Thoracic aorta endothelial cell (primary cell): ENCODE measurements at places on chromosomes 2 and 18. TPM values are rescaled to one million over a fixed set of nuclear protein-coding genes. Genes with fewer than 3 reads are reported as not detected.

The PDCD1 gene
- total RNA-seq: not detected in 2 replicates

The CDKL4 gene
- total RNA-seq: 0.86 and 0.93 TPM in 2 replicates

The B3GNT7 gene
- 0.13 and 0.50 TPM in 2 replicates for total RNA-seq

The ASB18 gene
- total RNA-seq: not detected in 2 replicates

The SATB2 gene
- total RNA-seq: 1.3 and 2.7 TPM in 2 replicates

The SULT1C2 gene
- not detected in 2 replicates for total RNA-seq

The ESCO1 gene
- 18.8 and 19.0 TPM in 2 replicates for total RNA-seq

The LTBP1 gene
- 9.5 and 72.7 TPM in 2 replicates for total RNA-seq

The C2orf81 gene
- 0.40 and 0.50 TPM in 2 replicates for total RNA-seq
